ENCODE measurements at places on chromosomes 11 and 22.

DNA sequence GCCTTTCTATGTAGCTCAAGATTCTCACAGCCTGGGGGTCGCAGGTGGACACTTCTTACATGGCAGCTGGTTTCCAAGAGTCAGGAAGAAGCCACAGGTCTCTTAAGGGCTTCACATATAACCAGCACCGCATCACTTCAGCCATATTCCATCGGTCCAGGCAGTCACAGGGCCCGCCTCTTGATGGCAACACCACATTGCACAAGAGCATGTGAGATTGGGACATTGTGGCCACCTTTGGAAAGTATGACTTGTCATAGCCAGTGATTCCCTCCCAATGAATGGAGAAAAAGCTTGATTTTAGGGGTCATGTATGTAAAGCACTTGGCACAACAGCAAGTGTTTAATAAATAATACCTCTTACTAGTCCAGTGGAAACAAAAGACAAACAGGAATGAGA, 98.3 kb downstream of the NCAM1 start:
- DNase-seq: no peak

GRCh38 chr11:102552447-102553194, 22.1 kb upstream of the MMP7 start:
- no peak for DNase-seq

DNA sequence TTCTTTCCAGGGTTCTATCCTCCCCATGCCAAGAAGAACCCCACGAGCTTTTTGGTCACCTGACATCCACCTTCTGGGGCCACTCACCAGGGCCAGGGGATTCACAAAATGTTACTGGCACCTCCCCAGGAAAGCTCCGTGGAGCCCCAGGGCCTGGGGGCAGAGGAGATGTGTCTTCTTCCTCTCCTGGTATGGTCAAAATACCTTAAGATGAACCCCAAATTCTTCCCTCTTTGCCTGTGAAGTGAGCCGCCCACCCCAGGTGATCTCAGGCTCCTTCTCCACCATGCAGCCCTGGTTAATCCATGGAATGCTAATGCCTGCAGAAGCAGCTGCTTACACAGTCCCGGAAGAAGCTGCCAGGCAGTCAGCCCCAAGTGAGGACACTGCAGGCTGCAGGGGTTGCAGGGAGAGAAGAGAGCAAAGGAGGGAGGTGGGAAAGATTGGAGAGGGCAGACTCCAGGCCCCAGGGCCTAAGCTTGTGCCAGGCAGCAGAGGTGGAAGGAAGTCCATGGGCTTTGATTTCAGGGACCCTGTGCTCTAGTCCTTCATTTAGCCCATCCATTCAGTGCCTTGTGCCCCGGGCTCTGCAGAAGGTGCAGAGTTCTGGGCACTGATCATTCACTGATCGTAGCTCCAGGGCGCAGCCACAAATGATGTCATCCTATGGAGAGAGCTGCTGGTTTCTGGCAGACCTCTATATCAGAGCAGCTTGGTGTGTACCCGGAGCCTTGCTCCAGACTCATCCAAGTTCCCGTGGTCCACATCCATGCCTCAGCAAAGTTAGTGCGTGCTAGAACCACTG, 127.9 kb upstream of the NECTIN1 start:
- no peak for DNase-seq

- no peak for DNase-seq
Observed at GRCh38 chr11:28384418-28384817, 276.2 kb downstream of the METTL15 start.

DNA sequence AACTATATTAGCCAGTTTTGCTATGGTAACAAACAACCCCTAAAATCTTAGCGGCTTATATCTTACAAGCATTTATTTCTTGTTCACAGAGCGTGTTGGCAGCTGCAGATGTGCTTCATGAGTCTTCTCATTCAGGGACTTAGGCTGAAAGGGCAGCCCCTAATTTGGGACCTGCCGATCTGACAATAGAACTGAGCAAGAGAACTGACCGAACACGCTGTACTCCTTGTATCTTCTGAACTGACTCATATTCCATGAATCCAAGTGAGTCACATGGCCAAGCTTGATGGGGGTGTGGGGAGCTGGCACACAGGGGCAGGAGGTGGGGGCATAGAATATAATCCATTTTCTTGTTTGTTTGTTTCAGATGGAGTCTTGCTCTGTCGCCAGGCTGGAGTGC, 481.7 kb upstream of the CADM1 start:
- DNase-seq: no peak

DNA sequence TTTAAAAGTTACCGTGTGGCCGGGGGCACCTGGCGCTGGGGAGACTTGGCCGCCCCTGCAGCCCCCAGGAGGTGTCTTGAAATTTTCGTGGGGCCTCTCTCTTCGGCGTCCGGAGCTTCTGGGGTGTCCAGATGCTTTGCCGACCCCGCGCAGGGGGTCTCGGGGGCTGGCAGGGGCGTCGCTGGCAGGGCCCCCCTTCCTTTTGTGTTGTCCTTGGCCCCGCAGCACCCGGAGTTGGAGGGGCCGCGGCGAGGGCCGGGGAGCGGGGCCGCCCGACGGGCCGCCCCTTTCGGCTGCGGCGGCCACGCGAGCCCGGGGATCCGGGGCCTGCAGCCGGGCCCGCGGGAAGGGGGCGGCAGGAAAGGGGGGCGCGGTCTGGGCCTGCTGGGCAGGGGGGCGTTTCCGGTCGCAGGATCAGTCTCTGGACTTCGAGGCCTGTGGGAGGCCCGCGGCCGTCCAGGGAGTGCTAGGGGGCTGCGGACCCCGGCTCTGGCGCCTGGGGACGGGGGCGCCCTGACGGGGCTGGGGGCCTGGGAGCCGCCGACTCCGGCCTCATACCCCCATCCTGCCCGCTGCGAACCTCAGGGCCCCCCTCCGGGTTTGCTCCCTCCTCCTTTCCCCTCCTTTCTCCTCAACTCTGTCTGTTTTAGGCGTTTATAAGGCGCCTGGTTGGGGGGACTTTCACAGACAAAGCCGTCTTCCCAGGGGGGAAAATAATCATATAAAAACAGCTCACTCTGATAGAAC, 869 bp downstream of the ZC3H7B start:
- no peak for DNase-seq

DNA sequence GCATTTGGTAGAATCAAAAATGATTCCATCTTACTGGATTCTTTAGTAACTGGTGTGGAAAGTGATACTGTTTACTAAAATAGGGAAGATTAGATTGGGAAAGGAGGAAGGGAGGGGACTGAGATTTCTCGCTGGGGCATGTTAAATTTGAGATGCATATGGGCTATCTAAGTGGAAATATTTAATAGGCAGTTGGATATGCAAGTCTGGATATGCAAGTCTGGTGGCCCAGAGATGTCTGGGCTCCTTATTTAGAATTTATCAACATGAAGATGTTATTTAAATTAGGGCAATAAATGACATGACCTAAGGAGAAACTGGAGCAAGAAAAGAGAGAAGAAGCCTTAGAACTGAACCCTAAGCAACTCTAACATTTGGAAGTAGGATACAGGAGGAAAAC, 17.0 kb upstream of the TBCEL start:
- no peak for DNase-seq

DNA sequence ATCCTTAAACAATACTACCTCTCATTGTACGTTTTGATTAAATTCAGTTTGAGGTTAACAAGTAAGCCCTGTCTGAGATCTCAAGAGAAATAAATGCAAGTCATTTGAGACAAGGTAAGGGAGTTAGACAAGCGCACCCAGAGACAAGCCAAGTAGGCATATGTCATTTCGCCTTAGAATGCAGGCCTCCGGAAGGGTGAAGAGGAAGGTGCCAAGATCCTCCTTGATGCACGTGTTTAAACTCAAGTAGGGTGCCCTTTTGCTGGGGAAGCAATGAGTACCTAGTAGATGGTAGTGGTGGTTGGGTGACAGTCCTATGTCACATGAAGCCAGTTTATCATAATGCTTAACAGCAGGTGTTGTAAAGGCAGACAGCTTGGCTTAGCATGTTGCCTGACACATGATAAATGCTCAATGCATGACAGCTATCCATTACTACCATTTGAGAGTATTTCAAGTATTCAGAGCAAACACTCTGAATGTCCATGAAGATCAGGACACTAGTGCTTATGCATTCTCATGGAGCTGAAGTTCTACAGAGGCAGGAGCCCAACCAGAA, 415.9 kb downstream of the TMEM135 start:
- DNase-seq: no peak

DNA sequence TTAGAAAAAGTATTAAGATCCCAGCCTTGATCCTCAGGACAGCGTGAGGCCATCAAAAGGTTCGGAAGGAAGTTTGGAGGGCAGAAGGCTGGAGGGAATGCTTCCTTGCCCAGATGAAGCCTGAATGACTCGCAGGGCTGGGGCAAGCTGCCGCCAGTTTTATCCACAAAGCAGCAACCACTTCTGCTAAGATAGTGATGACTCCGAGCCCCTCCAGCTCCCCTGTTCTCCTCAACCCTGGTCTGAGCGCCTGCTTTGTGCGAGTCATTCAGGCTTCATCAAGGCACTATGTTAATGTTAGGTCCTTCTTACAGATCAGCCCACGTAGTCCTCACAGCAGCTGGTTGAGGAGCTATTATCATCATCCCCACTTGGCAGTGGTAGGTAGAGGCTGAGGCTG, 158.8 kb downstream of the COMMD9 start:
- no peak for DNase-seq

- DNase-seq: no peak
Observed at GRCh38 chr11:112610996-112611750, 350.0 kb upstream of the NCAM1 start.

GRCh38 chr22:28051787-28052356, 132.8 kb upstream of the PITPNB start:
- DNase-seq: no peak

DNA sequence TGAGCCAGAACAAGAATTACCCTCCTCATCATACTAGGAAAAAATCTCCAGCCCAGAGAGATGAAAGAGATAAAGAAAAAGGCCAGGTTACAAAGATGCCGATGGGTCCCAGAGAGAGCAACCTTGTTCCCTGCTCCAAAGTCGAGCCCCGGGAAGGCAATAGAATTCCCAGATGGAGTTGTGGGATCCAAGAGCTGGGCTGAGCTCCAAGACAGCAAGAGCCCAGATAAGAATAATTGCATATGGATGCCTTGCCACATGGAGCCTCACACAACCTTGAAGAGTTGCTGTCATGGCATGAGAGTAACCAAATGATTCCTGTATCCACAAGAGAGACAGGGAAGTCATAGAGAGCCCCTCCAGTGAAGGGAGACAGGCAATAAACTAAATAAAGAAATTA, 30.9 kb downstream of the IL10RA start:
- DNase-seq: no peak

DNA sequence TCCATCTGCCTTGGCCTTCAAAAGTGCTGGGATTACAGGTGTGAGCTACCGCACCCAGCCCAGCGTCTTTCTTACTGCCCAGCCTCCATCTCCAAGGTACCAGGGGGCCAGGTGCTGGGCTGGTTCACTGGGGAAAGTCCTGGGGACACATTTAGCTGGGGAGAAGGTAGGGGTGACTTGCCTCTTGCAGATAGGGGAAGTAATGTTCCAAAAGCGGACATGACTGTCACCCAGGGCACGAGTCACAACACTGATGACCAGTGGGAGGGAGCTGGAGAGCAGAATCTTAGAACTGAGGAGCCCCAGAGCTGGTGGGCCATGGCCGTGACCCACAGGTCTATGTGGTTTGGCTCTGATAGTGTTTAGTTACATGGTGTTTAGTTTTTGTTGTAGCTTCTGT, 2.4 kb upstream of the SLC15A3 start:
- DNase-seq: no peak

DNA sequence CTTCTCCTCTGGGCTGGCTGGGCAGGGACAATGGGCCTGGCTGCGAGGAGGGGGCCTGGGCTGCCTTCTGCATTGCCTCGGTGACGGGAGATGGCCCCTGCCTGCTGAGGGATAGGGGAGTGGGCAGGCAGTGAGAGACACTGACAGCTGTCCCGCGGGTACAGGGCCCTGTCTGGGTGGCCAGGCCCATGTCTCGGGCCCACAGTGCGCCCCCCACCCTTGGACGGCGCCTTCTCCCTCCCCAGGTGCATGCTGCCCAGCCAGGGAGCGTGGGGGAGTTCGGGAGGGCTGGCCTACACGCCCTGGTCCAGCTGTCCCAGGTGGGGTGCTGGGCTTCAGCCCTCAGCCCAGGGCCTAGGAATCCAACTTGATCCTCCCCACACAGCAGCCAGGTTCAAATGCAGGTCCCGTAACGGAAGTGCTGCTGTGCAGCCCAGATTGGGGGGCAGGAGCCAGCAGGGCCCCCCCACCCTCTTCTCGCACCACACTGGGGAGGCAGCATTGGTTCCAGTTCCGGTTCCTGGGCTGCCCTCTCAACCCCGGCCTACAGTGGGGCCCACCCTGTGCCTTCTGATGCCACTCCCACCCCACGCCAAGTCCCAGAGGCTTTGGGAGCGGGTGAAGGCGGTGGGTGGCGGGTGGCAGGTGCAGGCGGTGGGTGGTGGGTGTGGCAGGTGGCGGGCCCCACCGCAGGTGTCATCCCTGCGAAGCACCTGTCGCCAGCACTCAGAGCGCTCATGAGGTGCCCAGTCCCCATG, 7.3 kb upstream of the TSSC4 start:
- DNase-seq: no peak

DNA sequence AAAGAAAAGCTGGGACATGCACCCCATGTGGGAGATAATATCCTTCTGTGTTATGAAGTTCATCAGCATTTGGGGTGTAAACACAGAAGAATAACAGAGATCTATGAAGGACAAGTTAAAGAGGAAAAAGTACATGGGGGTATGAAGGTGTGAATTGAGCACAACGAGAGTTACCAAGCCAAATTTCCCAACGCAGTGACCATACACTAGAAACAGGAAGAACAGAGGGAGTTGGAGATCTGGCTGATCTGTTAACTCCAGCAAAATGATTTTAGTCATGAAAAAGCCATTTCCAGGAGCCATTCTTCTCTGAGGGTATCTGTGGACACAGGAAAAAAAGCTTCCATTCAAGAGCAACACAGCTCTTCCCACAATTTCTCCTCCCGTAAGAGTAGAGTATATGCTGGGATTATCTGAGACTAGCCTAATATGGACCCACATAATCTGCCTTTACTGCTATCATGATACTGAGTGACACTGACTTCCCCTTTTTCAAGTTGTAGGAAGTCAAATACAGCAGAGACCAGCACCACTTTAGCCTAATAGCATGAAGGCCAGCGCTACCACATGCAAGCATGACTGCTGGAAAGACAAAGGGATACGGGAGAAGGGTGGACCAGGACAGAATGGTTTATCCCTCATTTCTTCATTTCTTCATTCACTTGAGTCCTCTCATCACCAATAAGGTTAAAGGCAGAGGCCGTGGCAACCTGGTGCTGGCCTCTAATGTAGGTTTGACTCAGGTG, 19.6 kb upstream of the OR8D2 start:
- DNase-seq: no peak

- DNase-seq: no peak
Observed at GRCh38 chr22:19242699-19243098, 48.8 kb downstream of the CLTCL1 start.

Data from T-helper 22 cell (primary cell).